Stimulated activated CD4-positive, alpha-beta T cell treated with anti-CD3 and anti-CD28 coated beads, Interleukin-4, amount 100 ng/mL, for 4 hours (primary cell): ENCODE measurements at places on chromosomes 2 and 18.

- no peak for DNase-seq
Observed at GRCh38 chr2:106353676-106354075, 114.5 kb downstream of the RGPD3 start.

DNA sequence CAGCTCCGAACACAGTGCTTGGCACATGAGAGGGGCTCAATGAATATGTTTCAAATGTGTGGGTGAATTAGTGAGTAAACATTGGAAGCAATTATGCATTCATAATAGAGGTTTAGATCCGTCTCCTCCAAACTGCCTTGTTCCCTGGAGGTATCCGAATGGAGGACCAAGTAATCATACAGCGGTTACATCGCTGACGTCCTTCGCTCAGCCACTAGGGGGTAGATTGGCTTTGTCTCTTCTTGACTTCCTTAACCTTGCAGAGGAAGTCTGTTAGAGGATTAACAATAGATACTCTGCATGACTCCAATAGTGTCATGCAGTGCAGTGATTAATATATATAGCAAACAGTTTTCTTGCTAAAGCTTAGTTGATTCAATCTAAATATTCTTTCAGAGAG, 517.0 kb downstream of the PTPRM start:
- no peak for DNase-seq

- no peak for DNase-seq
Observed at GRCh38 chr2:216425008-216425787, 12.9 kb downstream of the SMARCAL1 start.

GRCh38 chr2:30569946-30570345, 122.9 kb downstream of the LCLAT1 start:
- no peak for DNase-seq
